ENCODE measurements at places on chromosomes 3 and 15. TPM values are rescaled to one million over a fixed set of nuclear protein-coding genes. Genes with fewer than 3 reads are reported as not detected.

The ATP2B2 gene
- total RNA-seq, result not detected

The MGA gene
- 32.9 TPM for total RNA-seq

The GOLGA6L9 gene
- 3.2 TPM for total RNA-seq

The SYNPR gene
- not detected for total RNA-seq

The LRRC2 gene
- 0.33 TPM for total RNA-seq

The MKRN3 gene
- 1.0 TPM for total RNA-seq

The ITIH4 gene
- total RNA-seq, result 26.4 TPM

The SCAANT1 gene
- total RNA-seq, result not detected

The ADGRG7 gene
- total RNA-seq, result 22.5 TPM

The CLDN16 gene
- not detected for total RNA-seq

The GP9 gene
- not detected for total RNA-seq

The HYPK gene
- total RNA-seq, result 10.9 TPM

The PSTPIP1 gene
- total RNA-seq, result 88.0 TPM

The ZNF660 gene
- 0.30 TPM for total RNA-seq

The ECE2 gene
- not detected for total RNA-seq

The SLC15A2 gene
- 1.5 TPM for total RNA-seq

The SUMF1 gene
- 7.6 TPM for total RNA-seq

The CCR3 gene
- total RNA-seq, result not detected
